ENCODE measurements at places on chromosomes 5 and 9. TPM values are rescaled to one million over a fixed set of nuclear protein-coding genes. Genes with fewer than 3 reads are reported as not detected.
A peak's percentile ranks its signal among the peaks of the same experiment; 100 is the strongest.

Gene RORB
- polyA plus RNA-seq, result not detected

DNA sequence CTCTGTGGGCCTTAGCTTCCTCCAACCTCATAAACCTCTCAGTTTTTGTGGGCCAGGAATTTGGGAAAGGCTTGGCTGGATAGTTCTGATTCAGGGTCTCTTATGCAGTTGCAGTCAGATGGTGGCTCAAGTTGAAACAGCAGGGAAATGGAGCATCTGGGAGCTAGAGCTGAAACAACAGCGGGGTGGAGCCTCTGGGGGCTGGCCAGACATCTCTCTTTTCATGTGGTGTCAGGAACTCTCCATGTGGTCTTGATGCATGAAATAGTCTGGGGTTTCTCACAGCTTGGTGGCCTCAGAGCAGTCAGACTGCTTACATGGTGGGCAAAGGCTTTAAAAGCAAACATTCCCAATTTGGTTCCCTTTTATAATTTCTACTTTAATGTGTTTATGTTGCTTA lies 13.5 kb downstream of the ZNF346 start:
- DNase-seq, result no peak

DNA sequence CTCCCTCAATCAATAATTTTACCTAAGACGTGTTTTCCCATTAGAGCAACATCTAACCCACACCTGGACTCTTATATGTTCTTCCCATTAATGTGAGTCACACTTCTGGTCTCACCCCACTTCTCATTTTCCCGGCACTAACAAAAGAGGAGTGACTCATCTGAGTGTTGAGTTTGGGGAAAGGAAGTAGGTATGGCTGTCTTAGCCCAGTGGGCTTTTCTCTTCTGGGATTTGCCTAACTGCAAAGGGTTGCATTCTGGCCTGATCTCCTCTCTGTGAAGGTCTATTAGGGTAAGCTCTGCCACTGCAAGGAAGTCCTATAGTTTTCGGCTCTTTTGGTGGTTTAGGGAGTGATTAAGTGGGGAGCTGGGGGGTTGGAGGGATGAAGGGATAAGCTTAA lies 195.6 kb downstream of the KIAA0825 start:
- no peak for DNase-seq

DNA sequence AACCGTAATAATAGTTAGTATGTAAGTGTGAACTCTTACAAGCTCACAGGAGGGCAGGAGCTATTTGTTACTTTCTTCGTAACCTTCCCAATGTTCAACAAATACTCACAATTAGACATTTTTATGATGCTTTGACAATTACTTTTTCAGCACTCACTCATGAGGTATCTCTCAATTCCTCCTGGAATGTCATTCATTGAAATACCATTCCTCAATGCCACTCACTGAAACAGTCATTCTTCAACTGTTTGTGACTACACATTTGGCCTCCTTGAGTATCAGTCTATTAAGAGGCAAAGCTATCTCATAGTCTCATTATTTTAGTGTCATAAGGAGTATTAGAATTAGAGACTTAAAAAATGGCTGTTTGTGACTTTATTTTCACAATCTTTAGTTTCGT lies 734.1 kb upstream of the DMAC1 start:
- no peak for DNase-seq

DNA sequence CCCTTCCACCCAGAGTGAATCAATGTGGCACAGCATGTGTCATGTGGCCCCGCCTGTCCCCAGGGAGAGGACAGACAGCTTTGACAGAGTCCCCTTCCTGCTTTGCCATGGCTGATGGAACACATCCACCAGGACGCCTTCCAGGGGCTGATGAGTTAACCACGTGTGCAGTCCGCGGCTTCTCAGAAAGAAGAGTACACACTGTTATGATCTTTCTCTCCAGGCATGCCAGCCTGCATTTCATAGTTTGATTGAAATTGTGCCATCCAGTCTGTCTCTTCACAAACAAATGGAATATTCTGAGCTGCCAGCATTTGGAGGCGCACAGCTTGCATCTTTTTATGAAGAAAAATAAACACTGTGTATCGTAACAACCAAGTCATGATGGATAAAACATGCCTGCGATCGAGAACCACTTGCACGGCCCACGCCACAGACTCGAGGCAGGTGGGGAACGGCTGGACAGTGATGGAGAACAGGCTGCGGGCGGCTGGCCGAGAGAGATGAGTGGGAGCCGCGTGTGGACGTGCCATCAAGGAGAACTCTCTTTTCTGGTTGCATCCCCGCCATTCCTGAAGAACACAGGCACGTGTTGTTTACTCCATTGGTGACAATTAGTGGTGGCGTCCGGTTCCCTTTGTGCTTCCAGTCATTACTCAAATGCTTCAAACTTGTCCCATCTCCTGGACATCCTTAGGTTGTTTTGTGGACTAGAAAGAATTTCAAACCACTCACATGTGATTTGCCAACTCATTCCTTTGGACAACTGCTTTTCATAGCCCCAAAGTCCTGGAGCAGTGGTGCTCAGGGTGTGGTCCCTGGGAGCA lies 220.2 kb downstream of the AGTPBP1 start:
- DNase-seq, result no peak

- DNase-seq, result no peak
Observed at GRCh38 chr5:176517053-176517661, 20.0 kb downstream of the RNF44 start.

- no peak for DNase-seq
Observed at GRCh38 chr9:123814496-123814895, 115.4 kb downstream of the DENND1A start.

Gene KLHL3
- polyA plus RNA-seq, result 1.3 TPM

DNA sequence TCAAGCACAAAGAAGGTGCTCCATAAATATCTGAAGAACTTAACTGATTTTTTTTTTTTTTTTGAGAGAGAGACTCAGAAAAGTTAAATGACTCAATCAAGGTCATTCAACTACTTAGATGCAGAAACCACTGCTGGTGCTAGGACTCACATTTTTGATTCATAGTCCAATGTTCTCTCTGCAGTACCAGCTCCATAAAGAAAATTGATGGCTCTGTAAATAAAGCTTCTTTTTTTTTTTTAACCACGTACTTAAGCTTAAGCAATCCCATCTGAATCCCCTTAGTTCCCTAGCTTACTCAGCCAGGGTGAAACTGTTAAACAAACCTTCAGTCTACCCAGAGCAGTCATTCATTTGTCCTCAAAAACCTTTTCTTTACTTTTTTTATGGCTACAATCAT lies 657.0 kb upstream of the WWC1 start:
- DNase-seq, result peak; percentile 87

DNA sequence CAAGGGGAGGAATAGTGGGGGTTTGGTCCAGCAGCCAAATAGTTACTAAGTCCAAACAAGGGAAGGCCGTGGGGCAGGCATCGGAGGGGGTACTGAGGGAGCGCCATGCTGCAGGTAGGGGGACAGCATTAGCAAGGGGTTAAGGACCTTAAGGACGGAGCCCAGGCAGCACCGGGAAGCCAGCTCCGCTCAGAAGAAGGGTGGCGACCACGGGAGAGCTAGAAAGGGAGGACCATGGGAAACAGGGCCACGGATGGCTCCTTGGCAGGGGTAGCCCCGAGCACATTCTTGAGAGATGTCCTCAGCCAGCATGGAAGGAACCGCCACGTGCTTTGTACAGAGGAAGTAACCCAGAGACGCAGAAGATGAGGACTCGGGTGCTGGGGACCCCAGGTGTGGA lies 76.2 kb upstream of the STXBP1 start:
- no peak for DNase-seq

GRCh38 chr5:80010754-80011392 lies 19.8 kb upstream of the MTX3 start:
- no peak for DNase-seq

DNA sequence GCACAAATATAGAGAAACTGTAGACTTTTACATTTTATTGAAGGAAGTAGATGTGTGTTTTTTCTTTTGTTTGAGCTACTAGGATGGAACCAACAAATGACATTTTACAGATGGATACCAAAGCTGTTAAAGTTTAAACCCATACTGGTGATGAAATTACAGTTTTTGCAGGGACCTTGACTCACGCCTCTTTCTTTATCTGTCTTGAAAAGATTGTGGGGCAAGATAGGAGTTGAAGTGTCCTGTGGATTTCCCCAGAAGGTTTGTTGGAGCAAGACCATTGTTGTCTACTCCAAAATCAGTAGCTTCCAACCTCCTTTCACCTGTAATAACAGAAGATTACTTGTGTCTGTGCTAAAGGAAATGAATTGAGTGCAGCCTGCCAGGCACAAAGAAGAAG lies 4.1 kb upstream of the C5orf63 start:
- no peak for DNase-seq

GRCh38 chr5:88690409-88691229 lies 192.4 kb downstream of the MEF2C start:
- DNase-seq, result no peak

Gene LCP2
- not detected for polyA plus RNA-seq

GRCh38 chr5:95617057-95617456 lies 2.8 kb upstream of the GPR150 start:
- no peak for DNase-seq

DNA sequence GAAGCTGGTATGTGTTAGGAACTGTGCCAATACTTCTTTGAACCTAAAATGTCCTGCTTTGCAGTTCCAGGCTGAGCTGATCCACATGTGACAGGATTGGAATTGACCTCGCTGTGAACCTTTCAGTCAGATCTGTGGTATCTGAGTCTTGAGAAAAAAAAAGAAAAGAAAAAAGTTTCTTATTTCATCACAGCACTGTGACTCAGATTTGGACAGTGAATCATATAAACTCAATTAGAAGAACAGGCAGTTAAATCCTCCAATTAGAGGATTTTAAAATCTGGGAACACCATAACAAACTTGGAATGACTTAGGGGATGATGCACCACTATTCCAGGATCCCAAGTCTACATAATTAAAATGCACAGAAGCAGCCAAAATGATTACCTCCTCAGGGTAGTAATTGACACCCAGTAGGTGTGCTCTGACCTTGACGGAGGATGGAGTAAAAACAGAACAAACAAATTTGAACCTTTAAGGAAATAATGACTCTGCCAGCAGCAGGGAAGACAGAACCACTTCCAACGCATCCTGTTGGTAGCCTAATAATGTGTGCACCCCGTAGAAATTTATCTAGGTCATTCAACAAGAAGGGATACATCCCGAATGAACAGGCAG lies 57.8 kb upstream of the RAI14 start:
- peak; percentile 93 for DNase-seq

- DNase-seq, result no peak
Observed at GRCh38 chr5:82721087-82721410, 356.1 kb downstream of the TMEM167A start.

- peak; percentile 46 for DNase-seq
Observed at GRCh38 chr9:96344458-96345180, 38.9 kb downstream of the SLC35D2 start.

DNA sequence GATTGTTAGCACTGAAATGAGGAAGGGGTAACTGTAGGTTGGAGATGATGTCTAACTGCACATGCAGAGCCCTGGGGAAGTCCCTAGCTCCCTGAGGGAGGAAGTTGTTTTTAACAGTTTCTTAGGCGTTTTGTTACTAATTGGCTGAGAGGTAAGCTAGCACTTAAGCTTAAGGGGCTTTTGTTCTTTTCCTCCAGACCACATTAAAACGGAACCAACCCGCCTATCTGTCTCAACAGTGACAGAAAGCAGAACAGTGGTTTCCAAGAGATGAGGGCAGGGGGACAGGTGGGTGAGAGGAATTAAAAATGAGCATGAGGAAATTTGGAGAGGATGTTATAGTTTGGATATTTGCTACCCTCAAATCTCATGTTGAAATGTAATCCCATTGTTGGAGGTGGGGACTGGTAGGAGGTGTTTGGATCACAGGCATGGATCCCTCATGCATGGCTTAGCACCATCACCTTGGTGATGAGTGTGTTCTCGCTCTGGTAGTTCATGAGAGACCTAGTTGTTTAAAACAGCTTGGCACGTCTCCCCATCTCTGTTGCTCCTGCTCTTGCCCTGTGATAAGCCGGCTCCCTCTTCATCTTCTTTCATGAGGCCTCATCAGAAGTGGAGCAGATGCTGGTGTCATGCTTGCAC lies 38.9 kb downstream of the LYRM7 start:
- no peak for DNase-seq

- DNase-seq, result no peak
Observed at GRCh38 chr5:54320256-54320655, 9.9 kb upstream of the ARL15 start.

DNA sequence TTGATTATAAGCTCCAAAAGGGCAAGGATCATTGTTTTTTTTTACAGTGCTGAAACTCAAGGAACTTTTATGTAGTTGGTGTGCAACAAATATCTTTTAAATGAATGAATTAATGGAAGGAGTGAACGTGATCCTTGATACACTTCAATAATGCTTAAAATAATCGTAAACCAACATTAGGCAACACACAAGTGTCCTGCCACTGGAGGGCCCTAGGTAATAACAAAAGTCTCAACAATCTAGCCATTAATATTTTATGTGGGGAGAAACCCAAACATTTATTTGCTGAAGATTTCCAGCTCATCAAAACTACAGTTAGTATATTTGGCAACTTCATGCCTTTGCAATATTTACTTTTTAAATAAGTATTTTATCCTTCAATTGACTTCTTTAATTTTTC lies 309.0 kb upstream of the FBXL7 start:
- no peak for DNase-seq

Gene TSSK1B
- polyA plus RNA-seq, result not detected

Gene WNK2
- polyA plus RNA-seq, result not detected

Gene AIF1L
- 0.05 TPM for polyA plus RNA-seq

DNA sequence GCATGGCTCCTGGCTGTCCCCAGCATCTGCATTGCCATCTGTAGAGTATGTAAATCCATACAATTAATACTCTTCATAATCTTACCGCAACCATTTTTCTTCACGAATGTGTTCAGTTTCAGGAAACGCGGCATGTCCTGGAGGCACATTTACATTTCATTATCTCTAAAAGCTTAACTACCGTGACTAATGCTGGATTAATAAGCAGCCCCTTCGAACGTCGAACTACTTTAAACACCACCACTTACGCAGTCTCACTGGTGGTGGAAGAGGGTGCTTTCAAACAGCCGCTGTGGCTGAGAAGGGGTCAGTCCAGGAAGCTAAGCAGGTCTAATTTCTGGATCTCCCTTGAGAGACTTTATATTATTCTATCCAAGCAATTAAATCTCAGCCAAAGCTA lies 85.6 kb downstream of the C5orf15 start:
- no peak for DNase-seq

Gene SQSTM1
- 307 TPM for polyA plus RNA-seq

GRCh38 chr9:297104-297972 lies 82.7 kb downstream of the DOCK8 start:
- DNase-seq, result no peak
